Skin of body (tissue), 3 donors: ENCODE measurements at places on chromosomes 3 and 15. TPM values are rescaled to one million over a fixed set of nuclear protein-coding genes. Genes with fewer than 3 reads are reported as not detected.

The CHRD gene
- total RNA-seq, result 31.3 TPM

The PRRT3 gene
- total RNA-seq, result 1.2 TPM

The VILL gene
- 15.4 TPM for total RNA-seq

The SCN5A gene
- 0.39 TPM for total RNA-seq

The LIPC gene
- total RNA-seq, result 0.30 TPM

The ZNF639 gene
- total RNA-seq, result 36.9 TPM

The DPPA4 gene
- 1.5 TPM for total RNA-seq

The IL20RB gene
- total RNA-seq, result 15.8 TPM

The MOBP gene
- 0.10 TPM for total RNA-seq

The UNC45A gene
- 45.0 TPM for total RNA-seq

The CELF6 gene
- 1.3 TPM for total RNA-seq

The ABHD10 gene
- 46.2 TPM for total RNA-seq

The LRRN1 gene
- 20.9 TPM for total RNA-seq

The SLC12A1 gene
- not detected for total RNA-seq

The DNAJA4 gene
- 26.8 TPM for total RNA-seq

The CATSPER2 gene
- 1.8 TPM for total RNA-seq

The TF gene
- 43.0 TPM for total RNA-seq

The ZNF80 gene
- not detected for total RNA-seq

The ZIC4 gene
- 0.79 TPM for total RNA-seq

The SERINC4 gene
- total RNA-seq, result 0.10 TPM
